Epithelial cell of alveolus of lung (primary cell): ENCODE measurements at places on chromosomes 12 and 14. TPM values are rescaled to one million over a fixed set of nuclear protein-coding genes. Genes with fewer than 3 reads are reported as not detected.

Gene TMPO
- total RNA-seq: 76.7 and 119 TPM in 2 replicates

Gene TRHDE
- total RNA-seq: 16.8 and 20.8 TPM in 2 replicates

Gene TEX52
- not detected in 2 replicates for total RNA-seq

Gene MANSC1
- 4.0 and 5.5 TPM in 2 replicates for total RNA-seq

Gene CABP1
- total RNA-seq: 0.65 and 0.88 TPM in 2 replicates

Gene TMPRSS12
- total RNA-seq: not detected in 2 replicates

Gene CLEC9A
- not detected in 2 replicates for total RNA-seq

Gene ZC2HC1C
- 0.39 and 3.8 TPM in 2 replicates for total RNA-seq

Gene SLC35F4
- not detected in 2 replicates for total RNA-seq

Gene ERGIC2
- total RNA-seq: 38.7 and 76.3 TPM in 2 replicates

Gene RGS6
- not detected in 2 replicates for total RNA-seq

Gene P2RX2
- total RNA-seq: not detected in 2 replicates

Gene TAS2R14
- total RNA-seq: 0.56 and 1.9 TPM in 2 replicates

Gene KCNK13
- 0.13 TPM in 1 of 2 replicates, not detected in the other for total RNA-seq

Gene PRPH
- total RNA-seq: not detected in 2 replicates

Gene DPPA3
- not detected in 2 replicates for total RNA-seq

Gene CCDC38
- not detected in 2 replicates for total RNA-seq

Gene SYT10
- total RNA-seq: not detected in 2 replicates

Gene SERPINA1
- total RNA-seq: 0.24 and 5.3 TPM in 2 replicates

Gene ORAI1
- 7.7 and 11.4 TPM in 2 replicates for total RNA-seq

Gene SIX6
- not detected in 2 replicates for total RNA-seq

Gene L2HGDH
- 3.6 and 5.8 TPM in 2 replicates for total RNA-seq

Gene CATSPERB
- not detected in 2 replicates for total RNA-seq
